Inflammatory macrophage (primary cell): ENCODE measurements at places on chromosomes 2 and 18.
A peak's percentile ranks its signal among the peaks of the same experiment; 100 is the strongest.

GRCh38 chr2:13822365-13822764 is 810.2 kb upstream of the LRATD1 start:
- DNase-seq, result no peak

DNA sequence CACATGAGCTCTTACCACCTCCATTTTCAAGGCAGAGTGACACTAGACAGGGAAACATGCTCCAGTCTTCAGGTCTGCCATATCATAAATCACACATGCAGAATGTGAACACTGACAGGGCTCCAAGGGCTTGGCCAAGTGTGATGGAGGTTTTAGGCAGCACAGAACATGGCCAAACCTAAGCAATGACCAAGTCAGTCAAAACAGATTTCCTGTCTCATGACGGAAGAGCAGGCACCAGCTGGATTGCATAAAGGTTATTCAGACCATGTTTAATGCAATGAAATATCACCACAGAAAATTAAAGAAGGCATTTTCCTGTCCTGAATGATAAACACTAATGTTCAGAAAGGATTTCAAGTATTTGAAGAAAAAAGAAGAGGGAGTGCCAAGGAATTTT is 72.5 kb downstream of the SUMO1 start:
- DNase-seq, result peak; percentile 38

- no peak for DNase-seq
Measured at GRCh38 chr18:10863026-10863425, 286.3 kb downstream of the PIEZO2 start.

DNA sequence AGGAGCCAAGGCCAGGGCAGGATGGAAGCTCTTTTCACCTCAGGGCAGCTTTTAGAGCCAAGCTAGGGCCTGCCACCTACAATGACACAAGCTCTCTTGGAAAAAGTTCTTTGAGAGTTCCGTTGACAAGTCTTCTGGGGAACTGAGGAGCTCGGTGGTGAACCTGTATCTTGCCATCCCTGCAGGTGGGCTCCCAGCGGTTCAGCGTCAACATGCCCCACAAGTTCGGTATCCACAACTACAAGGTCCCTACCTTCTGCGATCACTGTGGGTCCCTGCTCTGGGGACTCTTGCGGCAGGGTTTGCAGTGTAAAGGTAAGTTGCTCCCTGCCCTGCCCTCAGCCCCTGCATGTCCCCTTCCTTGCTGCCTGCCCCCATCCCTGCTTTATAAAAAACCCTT is 312.8 kb upstream of the EPAS1 start:
- no peak for DNase-seq

- DNase-seq, result no peak
Measured at GRCh38 chr2:226117510-226118065, 682.0 kb downstream of the IRS1 start.

DNA sequence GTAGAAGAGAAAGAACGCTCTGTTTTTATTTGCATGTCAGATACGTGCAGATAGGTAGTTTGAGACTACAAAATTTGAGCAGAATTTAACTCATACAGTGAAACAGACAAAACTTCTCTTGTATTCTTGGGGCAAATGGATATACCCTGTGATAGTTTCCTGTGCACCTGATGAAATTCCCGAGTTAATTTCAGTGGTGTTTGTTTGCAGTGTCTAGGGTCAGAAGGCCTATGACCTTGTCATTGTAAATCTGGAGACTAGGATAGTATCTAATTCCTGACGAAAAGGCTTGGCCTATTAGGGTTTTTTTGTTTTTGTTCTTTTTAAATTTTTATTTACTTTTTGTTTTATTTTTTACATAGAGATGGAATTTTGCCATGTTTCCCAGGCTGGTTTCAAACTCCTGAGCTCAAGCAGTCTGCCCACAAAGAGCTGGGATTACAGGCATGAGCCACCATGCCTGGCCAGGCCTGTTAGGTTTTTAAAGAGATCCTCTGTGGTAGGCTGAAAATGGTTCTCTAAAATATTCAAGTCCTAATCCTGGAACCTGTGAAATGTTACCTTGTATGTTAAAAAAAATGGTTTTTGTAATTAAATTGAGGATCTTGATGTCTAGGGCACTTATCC is 17.6 kb downstream of the LCLAT1 start:
- no peak for DNase-seq

DNA sequence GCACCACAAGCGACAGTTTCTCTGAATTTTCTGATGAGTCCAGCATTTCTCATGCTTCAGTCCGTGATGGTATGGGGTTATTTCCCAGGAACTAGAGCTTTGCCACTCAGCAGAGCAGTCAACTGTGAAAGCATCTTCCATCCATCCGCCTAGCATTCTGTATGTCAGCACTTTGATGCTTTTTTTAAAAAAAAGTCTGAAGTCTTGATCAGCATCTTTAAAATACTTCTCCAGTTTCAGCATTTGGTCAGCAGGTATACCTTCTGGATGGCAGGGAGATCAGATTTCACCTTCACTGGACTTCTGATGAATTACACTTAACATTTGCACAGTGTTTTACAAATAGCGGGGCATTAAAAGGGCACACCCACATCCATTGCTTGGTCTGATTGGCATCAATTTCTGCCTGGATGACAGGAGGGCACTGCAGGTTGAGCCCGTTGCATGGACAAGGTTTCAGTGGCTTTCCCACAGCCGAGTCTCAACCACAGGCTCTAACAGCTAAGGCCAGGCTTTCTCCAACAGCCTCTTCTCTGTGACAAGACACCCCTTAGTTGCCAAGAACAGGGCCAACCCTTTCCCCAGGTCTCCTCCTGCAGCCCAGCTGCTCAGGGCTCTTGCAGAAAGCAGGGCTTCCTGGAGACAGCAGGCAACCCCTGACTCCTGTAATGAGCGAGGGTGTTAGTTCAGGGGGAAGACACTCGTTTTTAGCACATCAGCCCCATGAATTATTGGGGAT is 54.0 kb downstream of the EMILIN2 start:
- no peak for DNase-seq

DNA sequence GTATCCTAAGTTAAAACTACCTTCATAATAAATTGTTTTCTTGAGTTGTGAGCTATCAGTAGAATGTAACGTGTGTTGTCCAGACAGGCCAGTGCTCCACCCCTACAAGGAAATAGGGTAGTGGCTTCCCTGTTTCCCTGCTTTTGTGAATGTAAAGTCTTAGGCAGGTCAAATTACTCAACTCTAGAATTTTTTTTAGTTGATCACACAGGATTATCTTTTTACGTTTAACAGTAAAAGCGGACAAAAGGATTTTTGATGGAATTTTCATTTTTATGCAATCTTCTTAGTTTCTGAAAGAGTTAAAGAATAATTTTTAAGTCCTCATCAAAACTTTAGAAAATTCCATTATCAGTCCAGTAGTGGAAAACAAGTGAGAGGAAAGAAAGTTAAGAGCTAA is 38.2 kb downstream of the GPD2 start:
- DNase-seq, result no peak

- DNase-seq, result no peak
Measured at GRCh38 chr18:74505776-74506175, 9.6 kb downstream of the CNDP2 start.

DNA sequence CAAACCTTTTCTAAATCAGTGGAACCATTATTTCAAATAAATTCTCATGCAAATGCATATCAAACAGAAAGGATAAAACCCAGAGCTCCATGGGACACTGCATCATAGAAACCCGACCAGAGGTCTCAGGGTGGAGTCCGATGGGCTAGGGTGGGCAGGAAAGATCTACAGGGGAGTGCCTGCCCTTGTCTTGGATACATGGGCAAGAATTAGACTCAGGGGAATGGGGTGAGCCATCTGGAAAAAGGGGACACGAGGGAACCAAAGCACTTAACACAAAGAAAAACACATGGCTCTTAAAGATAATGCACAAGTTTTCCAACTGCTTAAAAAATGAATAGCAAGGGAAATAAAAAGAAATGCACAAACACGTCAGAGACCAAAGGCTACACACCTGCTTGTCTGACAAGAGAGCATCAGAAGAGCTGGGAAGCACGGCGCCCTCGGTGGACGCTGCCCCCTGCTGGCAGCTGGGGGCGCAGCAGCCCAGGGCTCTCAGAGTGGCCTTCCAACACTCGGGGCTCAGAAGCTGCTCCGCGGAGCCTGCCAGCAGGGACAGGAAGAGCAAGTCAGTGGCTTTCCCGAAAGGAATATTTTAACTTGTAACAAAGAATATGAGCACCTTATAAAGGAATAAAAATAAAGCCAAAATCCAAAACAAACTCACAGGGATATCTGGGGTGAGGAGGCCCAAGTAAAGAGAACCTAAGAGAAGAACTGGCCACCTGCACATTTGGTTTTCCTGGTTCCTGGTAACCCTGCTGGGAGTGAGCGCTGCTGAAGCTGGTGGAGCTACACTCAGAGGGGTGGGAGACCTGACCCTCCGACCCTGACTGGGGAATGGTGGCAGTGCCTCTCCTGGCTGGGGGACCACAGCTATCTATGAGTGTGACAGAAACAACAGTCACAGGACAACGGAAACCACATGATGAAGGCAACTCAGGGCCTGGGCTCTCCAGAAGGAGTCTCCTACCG is 54.5 kb downstream of the SIGLEC15 start:
- DNase-seq, result peak; percentile 58

- no peak for DNase-seq
Measured at GRCh38 chr18:22783662-22784076, 149.5 kb upstream of the RBBP8 start.

- no peak for DNase-seq
Measured at GRCh38 chr2:30104307-30104706, 42.5 kb upstream of the YPEL5 start.

DNA sequence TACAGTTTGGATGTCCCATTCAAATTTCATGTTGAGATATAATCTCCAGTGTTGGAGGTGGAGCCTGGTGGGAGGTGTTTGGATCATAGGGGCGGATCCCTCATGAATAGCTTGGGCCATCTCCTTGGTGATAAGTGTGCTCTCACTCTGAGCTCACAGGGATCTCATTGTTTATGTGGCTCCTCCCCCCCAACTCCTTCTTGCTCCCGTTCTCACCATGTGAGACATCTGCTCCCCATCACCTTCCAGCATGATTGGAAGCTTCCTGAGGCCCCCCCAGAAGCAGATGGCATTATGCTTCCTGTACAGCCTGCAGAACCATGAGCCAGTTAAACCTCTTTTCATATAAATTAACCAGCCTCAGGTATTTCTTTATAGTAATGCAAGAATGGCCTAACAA is 3.0 kb upstream of the INPP1 start:
- DNase-seq, result no peak

GRCh38 chr2:222494104-222494739 is 69.9 kb downstream of the SGPP2 start:
- no peak for DNase-seq

DNA sequence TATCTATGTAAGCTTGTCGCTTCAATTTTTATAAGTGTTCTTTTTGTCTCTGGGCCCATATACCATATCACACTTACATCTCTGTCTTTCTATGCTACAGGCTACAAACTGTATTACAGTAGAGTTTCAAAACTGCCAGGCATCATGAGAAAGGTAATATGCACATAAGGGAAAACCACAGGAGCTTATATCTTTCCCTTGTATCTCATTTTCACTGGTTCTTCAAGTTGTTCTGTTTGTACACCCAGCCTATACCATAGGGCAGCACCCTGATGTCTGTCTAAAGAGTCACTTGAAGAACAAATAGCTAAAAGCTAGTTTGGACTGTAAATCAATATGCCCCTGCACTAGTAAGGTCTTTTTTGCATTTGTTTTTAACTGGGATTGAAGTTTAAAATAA is 366.7 kb downstream of the FIGN start:
- no peak for DNase-seq

- DNase-seq, result peak; percentile 41
Measured at GRCh38 chr18:79507546-79508480, 112.1 kb downstream of the NFATC1 start.

DNA sequence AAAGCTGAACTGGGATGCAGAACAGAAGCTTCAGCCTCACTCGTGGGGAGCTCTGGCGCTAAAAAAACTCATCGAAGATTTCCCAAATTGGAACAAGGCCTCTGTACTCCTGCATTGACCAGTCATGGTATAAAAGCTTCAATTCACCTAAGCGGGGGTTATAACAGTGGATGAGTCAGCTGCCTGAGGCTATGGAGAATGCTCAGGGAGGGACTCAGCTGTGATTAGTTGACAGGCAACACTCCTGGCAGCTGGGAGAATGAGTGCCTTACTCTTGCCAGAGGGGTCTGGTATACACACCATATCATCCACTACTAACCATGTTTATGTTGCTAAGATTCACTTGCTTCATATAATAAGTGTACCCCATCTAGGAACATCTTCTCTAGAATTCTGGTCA is 350.6 kb upstream of the VRK2 start:
- DNase-seq, result no peak

DNA sequence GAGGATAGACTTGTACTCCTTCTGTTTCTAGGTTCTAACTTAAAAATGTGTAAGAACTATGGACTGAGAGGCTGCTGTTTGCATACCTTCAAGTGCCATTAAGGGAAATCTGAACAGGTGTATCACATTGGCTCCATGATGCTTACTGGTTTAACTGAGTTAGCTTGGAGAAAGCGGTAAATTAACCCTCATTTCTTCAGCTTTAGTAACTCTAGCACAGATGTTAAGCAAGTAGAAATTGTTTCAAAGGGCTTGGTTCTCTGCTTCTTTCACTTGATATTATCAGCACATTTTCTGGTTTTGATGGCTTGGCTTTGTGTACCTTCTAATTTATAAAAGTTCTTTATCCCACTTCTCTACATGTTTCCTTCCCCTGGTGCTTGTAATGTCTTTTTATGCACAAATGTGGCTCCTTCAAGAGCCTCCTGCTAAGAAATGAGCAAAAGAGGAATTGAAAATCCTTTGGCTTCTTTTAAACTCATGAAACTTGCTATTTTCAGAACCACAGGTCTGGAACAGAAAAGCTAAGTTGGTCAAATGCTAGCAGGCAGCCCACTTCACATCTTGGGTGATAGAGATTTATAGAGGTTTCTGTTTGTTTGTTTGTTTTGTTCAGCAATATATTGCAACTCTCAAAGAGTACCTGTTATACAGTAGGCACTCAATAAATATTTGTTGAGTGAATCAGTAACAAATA is 249.9 kb upstream of the THUMPD2 start:
- peak; percentile 57 for DNase-seq

DNA sequence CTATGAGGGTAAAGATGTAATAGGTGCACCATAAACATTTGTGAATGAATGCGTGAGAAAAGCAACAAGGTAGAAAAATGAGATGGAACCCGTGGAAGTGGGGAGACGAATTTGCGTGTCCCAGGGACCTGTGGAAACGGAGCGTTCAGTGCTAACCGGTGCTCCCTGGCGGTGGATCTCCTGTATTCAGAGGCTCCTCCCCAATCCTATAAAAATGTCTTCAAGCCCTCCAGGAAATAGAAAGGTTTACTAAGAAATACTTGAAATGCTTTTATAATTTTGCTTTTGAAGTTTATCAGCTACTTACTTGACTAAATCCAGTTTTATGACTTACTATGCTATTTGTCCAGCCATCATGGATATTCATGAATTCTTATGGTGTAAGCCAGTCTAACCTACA is 62.8 kb upstream of the RBM44 start:
- DNase-seq, result no peak

DNA sequence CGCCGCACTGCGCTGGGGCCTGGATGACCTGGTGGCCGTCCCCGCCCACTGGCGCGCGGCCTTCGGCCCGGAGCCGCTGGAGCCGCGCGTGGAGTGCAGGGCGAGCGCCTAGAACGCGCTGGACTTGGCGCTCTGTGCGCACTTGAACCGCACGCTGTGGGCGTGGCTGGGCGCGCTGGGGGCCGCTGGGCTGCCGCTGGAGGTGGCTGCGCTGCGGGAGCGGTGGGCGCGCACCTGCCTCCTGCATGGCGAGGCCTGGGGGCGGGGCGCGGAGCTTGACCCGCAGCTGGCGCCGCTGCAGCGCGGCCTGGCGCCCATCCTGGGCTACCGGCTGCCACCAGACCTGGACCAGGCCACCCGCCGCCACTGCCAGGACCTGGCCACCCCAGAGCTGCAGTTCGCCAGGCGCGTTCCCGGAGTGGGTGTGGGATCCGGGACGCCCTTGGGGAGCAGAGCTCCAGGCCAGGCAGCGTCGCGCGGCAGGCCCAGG is 9.9 kb downstream of the AQP12B start:
- no peak for DNase-seq
